ENCODE measurements at places on chromosomes 11 and 22.

DNA sequence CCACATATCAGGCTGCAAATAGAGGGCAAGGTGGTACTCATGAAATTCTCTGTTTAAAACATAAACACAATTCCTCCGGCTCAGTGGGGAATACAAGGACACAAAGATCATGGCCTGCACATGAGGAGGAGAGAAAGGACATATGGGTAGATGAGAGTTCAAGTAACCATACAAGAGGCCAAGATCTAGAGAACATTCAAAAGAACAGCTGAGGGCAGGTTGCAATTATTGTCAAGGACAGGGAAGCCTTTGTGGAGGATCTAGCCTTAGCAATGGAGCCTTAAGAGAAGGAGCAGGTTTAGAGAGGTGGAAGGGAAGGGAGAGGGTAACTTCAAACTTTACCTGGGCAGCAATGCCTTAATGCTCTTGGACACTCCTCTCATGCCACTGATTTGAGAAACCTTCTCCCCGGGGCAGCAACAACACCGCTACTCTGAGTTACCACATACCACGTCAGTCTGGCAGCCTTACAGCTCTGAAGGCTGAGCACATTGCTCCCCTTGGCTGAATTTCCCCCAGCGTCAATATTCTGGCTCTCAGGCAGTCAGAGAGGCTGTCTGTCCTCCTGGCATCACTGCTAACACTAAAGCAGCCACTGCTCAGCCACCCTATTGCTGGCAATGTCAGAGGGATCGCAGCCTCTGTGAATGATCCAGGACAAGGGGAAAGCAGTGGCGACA, 55.5 kb downstream of the CLPB start:
- DNase-seq = peak; percentile 16

- no peak for DNase-seq
Observed at GRCh38 chr11:75592715-75593114, 30.7 kb downstream of the SERPINH1 start.

DNA sequence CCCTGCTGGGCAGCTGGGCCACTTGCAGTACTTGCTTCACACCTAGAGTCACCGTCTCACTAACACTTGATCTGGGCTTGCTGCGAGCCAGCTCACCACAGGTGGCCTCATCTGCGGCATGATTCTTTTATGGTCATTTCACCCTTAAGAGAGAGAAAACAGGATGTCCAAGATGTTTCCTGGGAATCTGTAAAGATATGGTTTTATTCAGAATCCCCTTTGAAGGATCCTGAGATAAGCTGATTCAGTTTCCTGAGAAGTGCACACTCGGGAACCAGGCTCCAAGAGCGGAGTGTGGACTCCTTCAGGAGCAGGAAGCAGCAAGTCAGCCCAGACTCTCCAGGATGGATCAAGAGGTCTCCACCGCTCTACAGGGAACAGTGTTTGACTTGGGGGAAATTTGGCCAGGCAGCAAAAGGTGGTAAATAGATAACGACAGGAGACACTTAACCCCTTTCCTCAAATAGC, 21.8 kb upstream of the TP53AIP1 start:
- no peak for DNase-seq

DNA sequence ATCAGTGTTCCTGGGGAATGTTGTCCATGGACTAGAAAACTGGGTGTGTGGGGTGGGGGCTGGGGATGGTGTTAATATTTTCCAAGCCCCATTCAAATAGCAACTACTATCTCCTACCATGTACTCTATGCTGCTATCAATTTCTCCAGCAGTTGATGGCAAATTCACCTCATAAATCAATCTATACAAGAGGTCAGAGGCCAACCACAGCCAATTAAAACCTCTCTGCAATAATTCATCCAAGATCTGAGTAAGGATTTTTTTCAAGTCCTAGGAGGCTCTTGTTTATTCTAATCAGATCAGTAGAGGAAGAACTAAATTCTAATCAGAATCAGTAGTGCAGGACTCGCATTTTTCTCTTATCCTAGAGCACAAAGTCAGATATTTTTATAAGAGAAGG, 73.4 kb upstream of the WT1 start:
- DNase-seq = no peak

DNA sequence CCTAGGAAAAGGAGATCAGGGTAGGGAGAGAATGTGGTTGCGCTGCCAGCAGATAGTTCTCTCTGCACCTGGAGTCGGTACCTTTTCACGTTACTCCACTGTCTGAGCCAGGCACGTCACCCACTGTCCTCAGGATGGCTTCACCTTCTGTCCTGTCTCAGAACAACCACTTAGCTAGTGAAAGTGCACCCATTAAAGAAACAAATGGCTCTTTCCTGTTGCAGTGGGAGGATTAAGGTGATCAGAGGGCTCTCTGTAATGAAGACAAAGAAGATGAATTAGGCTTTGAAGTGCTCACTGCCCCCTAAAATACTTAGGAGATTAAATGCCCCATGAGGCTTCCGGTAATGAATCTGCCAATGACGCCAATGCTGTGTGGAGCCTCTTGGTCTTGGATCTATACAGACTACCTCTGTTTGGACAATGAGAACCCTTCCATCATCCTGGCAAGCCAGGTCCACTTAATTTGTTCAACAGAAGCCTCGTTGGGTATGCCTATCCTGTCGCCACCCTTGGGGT, 113.7 kb downstream of the INSC start:
- no peak for DNase-seq

DNA sequence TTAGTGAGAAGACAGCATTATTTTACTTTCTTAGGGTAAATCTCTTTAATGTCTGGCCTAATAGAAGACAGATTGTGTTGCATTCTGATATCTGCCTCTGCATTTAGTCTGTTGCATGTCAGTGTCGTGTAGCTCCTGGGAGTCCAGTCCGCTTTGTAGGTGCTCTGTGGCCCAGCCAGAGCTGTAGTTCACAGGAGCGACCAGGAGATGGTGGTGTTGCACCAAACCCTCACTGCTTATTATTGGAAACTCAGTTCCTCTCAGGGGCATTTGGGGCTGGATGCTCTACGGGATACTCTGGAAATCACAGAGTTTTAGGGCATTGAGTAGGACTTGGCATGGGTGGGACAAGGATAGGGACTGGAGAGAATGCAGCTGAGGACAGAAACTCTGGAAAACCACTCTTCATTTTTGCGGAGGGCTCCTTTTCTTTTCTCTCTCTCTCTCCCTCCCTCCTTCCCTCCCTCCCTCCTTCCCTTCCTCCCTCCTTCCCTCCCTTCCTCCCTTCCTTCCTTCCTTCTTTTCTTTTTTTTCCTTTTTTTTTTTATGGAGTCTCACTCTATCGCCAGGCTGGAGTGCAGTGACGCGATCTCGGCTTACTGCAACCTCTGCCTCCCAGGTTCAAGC, 21.7 kb downstream of the MIAT start:
- peak; percentile 59 for DNase-seq

GRCh38 chr11:112734207-112734606, 227.0 kb upstream of the NCAM1 start:
- DNase-seq = no peak

- no peak for DNase-seq
Observed at GRCh38 chr11:120223793-120224192, 13.0 kb downstream of the OAF start.

DNA sequence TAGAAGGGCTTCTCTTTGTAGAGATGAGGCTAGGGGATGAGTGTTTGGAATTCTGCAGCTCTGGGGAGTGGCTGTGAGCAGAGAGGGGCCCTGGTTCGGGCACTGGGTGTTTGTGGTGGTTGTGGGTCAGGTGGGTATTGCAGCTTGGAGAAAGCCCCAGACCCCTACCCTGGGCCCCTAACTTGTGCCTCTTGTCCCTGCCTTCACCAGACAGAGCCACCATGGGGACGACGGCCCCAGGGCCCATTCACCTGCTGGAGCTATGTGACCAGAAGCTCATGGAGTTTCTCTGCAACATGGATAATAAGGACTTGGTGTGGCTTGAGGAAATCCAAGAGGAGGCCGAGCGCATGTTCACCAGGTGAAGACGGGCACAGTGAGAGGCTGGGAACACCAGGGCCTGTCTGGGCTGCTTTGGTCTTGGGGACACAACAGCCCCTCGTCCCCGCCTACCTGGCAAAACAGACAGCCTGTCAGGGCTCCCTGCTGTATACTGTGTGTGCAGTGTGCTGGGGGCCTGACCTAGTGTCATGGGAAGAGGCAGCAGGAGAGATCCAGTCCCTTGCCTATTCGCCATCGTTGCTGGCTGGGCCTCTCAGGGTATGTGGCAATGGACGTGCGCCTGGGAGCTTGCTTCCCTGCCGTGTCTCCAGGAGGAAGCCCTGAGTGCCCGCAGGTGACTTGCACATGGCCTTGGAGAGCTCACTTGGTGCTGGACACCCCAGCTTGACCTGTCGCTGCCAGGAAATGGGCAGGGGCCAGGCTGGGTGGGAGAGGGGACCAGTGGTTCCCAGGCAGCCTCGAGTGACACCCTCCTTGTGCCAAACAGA, 4.3 kb downstream of the INCENP start:
- no peak for DNase-seq

DNA sequence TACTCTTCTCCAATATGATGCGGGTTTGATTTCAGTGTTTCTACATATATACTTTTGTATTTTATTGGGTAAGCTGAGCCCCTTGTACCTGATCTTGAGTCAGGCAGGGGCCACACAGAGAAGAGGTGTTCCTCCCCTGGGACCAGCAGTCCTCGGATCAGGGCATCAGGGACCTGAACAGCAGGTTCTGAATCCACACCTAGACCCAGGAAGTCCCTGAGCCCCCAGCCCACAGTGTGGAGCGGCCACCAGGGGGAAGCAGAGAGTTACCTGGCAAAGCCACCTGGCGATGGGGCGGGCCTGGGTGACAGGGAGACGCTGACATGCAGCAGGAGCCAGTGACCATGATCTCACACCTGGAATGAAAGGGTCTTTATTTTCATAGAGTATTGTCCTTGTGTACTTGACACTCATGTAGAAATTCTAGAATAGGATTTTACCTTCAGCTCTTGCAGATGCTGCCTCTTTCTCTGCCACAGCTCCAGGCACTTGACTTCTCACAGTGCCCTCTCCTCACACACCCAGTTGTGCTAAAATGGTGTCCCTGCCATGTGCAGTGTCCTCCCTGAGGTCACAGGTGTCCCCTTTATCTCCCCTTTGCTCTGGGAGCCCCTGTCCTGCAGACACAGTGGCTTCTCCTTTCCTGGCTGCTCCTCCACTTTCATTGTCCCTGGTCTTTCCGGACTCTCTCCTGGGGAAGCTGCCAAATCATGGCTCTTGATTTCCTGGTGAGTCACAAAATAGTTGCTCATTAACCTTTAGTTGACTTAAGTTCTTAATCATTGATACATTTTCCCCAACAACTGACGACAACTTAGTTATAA, 48.5 kb downstream of the GGTLC2 start:
- DNase-seq = no peak

DNA sequence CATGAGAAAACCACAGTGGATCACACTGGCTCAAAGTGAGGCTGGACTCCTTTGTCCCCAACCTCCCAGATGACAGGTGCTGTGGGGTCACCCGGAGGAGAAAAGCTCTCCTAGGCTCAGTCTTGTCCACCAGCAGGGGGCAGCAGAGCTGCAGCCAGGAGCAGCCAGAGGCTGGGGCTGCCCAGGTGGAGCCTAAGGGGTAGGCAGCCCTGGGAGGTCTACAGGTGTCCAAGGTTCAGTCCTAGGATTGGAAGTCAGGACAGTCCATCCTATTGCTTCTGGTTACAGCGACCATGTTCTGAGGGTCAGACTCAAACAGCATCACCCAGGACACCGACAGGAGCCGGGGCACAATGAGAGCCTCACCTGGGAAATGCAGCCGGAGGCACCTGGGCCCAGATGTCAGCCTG, 77.6 kb upstream of the IGLL5 start:
- no peak for DNase-seq

GRCh38 chr11:17783878-17784277, 49.3 kb downstream of the KCNC1 start:
- DNase-seq = no peak

DNA sequence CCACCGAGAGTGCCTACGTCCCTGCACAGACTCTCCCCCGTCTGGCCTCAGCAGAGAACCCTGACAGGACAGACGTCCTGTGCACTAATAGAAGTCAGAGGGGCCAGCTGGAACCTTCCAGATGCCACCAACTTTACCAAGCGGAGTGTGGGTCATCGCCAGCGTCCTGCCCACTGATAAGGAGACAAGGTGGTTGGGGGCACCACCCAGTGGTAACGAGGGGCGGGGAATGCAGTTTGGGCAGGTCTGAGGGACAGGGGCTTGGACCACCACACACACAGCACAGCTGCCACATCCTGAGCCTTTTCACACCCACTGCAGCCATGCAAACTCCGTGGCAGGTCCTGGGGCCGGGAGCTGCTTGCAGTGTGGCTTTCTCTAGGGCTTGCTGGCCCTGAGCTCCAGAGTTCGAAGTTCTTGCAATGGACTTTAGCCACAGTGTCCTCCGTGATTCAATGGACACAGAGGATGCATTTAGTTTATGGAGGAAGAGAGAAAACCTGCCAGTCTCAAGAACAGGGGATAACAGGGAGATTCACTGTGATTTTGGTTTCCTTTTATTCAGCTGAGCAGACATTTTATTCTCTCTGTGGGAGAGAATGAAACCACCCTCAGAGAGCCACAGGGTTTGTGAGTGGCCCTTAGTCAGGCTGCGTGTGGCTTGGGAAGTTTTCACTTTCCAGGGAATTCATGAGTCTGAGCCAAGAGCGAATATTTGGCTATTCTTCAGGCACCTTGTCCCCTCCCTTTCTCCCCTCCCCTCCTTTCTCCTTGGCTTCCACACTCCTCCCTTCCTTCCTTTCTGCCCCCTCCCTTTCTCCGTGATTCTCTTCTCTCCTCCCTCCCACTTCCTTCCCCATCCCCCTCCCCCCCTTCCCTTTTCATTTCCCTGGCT, 13.1 kb downstream of the MRGPRG start:
- no peak for DNase-seq

- no peak for DNase-seq
Observed at GRCh38 chr11:48123934-48124755, 92.5 kb upstream of the OR4B1 start.

DNA sequence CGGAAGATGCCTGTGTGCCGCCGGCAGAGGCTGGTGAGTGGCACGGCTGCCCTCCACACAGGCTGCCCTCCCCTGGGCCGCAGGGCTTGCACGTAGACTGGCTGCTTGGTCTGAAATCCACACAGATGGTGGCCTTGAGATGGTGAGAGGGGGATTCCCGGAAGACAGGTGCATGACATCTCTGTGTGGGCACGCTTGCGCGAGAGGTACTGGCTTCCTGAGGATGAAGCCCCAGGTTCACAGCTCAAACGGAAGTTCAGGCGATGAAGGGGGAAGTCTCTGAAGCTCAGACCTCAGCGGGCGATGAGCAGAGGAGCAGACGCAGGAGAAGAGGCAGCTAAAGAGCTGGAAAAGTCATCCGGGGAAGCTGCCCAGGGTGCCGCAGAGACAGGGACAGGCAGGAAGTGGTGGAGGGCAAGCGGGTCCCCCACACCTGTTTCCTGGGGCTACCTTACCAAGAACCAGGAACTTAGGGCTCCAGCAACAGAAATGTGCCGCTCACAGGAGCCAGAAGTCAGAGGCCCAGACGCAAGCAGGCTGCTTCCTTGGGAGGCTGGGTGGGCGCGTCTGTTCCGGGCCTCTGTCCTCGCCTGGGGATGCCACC, 7.2 kb downstream of the CRELD2 start:
- DNase-seq = no peak

DNA sequence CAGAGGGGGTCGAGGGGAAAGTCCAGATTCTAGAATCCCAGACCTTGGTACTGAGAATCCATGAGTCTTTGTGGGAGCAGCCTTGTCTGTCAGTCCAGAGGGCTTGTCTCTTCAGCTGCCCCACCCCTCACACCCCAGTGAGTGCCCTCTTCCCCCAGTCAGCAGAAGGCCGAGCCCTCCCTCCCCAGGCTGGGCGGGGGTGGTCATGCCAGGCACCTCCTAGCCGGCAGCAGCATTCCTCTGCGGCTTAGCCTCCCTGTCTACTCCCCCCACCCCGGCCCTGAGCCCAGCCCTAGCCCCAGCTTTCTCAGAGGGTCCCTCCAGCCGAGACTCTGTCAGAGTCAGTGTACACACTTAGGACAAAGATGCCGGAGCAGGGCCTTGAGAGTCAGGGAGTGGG, 4.6 kb downstream of the SOX10 start:
- no peak for DNase-seq

GRCh38 chr11:14625586-14626205, 17.9 kb upstream of the PDE3B start:
- no peak for DNase-seq

Measured in fibroblast of the conjunctiva (primary cell).